SK-MEL-5 (cell line): ENCODE measurements at places on chromosomes 5 and 9. TPM values are rescaled to one million over a fixed set of nuclear protein-coding genes. Genes with fewer than 3 reads are reported as not detected.
A peak's percentile ranks its signal among the peaks of the same experiment; 100 is the strongest.

DNA sequence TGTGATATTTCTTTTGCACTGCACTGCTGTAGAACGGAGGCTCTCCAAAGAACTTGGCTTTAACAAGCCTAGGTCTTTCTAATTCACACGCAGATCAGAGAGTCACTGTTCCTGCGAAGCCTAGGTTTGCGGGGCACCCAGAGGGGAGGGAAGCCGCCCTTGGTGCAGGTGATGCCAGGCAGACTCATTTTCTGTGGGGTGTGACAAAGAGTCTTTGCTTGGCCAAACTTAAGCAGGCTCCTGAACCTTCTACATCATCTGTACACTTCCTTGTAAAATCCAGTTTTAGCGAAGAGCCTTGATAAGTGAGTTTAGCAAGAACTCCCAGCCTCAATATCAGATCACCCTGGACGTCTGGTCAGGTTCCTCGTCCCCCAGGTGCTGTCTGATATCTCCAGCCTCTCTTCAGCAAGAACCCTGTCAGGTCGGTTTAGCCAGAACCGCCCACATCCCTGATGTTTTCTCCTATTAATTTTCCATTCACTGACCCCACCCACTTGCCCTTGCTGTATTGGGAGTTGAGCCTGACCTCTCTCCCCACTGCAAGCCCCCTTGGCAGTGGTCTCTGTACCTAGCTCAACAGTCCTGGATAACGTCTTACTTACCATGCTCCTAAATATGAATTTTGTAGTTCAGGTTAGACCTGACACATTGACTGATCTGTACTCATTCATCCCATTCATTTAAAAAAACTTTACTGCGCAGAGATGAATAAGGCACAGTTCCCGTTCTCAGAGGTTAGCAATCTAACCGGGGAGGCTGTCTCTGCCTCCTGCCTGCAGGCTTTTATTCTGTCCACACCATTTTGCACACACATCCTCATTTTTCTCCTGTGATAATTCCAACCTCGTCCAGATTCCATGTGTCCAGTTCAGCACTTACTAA is 880 bp upstream of the UBAC1 start:
- no peak for DNase-seq

GRCh38 chr9:137054932-137055384 is 1.1 kb upstream of the ENTPD2 start:
- no peak for DNase-seq

- DNase-seq = no peak
These were observed 13.1 kb upstream of the CCIN start for GRCh38 chr9:36156116-36156515.

Gene MAP3K1
- total RNA-seq = 57.1 and 61.8 TPM in 2 replicates

Gene SV2C
- not detected in 2 replicates for total RNA-seq

GRCh38 chr9:84593352-84593751 is 76.2 kb upstream of the NTRK2 start:
- DNase-seq = no peak

- no peak for DNase-seq
These were observed 9.6 kb upstream of the BICD2 start for GRCh38 chr9:92774274-92774673.

GRCh38 chr5:2871282-2871681 is 119.8 kb upstream of the IRX2 start:
- no peak for DNase-seq

Gene ZNF354C
- 1.9 and 2.1 TPM in 2 replicates for total RNA-seq

DNA sequence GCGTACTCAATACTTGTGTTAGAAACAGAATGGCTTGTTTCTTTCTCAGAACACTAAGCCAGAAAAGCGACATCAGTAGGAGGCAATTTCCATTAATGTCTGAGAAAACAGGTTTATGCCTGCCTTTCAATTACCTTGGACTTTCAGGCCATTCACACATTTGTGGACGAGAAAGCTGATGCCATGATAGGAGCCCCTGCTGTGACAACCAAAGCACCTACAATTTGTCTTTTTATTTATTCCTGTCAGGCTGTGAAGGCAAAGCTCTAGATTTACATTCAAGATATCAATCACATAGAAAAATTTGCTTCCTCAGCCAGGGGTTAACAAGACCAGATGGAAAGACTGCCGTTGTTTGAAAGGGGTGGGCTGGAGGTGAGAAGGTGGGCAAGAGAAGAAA is 76.2 kb downstream of the C7 start:
- DNase-seq = no peak

- DNase-seq = no peak
These were observed 587.2 kb upstream of the SEMA6A start for GRCh38 chr5:117161718-117162335.

Gene ANKRD33B
- total RNA-seq = 1.1 and 1.3 TPM in 2 replicates

DNA sequence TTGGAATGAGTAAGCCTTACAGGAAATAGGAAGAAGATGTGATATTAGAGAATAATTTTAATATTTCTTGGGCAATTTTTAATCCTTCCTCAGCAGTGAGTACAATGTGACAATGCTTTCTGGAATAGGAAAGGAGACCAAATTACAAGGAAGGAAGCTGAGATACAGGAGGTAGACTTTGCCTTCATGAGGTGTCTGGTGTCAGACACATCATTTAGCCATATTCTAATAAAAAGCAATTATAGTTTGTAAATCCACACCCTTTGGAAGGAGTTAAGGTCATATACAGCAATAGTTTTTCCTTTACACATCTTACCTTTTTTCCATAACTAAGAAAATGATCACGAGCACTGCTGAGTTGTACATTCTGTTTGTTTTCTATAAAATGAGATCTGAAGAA is 390.4 kb downstream of the SH3GL2 start:
- no peak for DNase-seq

DNA sequence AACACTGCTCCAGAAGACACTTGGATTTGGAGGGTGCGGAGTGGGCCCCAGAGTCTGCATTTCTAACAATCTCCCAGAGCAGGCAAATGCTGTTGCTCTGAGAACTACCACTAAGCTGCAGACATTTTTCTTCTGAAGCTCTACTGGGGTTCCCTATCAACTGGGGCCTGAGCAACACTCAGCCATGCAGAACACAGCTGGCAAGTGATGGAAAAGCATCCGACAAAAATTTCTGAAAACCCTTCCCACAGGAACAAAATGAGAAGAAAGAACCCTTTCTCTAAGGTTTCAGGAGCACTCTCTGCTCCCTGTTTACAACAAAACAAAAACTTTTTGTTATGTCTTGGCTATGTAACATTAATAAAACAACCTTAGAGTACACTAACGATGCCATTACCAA is 516.9 kb downstream of the CTNND2 start:
- no peak for DNase-seq

DNA sequence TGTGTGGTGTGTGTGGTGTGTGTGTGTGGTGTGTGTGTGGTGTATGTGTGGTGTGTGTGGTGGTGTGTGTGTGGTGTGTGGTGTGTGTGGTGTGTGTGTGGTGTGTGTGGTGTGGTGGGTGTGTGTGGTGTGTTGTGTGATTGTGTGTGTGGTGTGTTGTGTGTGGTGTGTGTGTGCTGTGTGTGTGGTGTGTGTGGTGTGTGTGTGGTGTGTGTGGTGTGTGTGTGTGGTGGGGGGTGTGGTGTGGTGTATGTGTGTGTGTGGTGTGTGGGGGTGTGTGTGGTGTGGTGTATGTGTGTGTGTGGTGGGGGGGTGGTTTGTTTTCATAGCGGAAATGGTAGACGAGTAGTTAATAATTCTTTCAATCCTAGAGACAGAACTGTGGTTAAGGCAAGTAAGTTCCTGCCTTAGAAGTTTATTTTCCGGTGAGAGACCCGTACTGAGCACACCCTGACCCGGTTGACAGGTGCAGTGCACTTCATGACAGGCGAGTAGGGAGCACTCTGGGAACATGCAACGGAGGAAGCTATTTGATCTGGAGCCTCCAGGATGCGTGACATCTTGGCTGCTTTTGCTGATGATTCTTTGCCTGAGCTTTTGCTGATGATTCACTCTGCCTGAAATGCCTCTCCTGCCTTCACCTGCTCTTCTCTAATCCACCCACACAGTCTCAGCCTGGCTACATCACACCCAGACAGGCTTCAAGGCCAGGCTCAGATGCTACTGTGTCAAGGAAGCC is 21.7 kb upstream of the FAT2 start:
- DNase-seq = no peak

DNA sequence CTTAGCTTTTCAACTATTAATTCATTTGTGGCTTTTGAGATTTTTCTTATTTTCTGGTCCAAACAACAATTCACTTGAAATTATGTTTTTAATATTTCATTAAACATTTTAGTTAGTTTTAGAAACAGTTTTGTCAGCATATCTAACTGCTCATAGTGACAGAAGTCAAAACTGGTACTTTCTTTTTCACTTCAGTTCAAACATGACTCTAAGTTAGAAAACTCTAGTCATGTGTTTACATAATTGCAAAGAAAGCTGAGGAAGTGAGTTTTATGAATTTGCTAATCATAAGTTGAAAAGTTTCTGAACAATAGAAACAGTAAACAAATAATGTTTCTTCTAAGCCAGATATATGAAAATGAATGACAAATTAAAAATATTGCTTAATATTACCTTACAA is 1931.0 kb downstream of the EFNA5 start:
- no peak for DNase-seq

Gene PRLR
- 21.4 and 22.2 TPM in 2 replicates for total RNA-seq

DNA sequence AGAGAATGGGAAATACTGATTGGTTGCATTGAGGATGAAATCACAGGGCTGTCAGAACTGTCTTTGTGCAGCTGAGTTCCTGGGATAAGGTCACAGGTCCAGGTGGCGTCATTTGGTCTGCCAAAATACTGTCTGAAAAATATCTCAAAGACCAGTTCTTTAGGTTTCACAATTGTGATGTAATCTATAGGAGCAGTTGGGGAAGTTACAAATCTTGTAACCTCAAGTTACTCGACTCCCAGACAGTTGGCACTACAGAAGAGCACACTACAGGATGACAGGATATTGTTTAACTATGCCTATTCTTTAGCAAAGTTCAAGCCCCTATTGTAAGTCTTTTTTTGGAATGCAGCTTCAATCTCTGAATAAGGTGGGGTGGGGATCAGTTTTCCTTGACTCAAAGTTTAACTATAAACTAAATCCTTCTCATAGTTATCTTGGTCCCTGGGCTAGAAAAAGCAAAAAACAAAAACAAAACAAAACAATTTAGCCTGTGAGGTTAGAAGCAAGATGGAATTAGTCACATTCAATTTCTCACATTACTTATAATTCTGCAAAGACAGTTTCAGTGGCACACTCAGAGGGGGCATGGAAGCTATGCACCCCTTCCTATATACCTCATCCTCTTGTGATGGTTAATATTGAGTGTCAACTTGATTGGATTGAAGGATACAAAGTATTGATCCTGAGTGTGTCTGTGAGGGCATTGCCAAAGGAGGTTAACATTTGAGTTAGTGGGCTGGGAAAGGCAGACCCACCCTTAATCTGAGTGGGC is 276.0 kb downstream of the AUH start:
- no peak for DNase-seq

- DNase-seq = no peak
These were observed 132.3 kb downstream of the IRX2 start for GRCh38 chr5:2619216-2619615.

DNA sequence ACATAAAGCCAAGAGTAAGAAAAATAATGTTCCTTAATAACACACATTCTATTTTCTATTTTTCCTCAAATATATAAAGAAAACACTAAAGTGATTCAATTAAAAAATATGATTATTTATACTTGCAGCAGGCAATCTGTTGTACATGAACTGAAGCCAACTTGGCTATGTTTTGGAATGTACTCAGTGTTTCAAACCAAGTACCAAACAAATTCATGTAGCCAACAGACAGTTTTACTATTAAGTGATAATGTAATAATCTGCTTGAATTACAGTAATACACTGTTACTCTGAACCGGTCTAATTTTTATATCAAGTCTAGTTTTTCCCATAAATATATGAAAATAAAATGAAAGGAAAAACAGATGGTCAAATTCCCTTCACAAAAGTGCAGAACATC is 58.0 kb downstream of the CEP120 start:
- no peak for DNase-seq

Gene CDKN2AIPNL
- total RNA-seq = 39.1 and 43.6 TPM in 2 replicates

DNA sequence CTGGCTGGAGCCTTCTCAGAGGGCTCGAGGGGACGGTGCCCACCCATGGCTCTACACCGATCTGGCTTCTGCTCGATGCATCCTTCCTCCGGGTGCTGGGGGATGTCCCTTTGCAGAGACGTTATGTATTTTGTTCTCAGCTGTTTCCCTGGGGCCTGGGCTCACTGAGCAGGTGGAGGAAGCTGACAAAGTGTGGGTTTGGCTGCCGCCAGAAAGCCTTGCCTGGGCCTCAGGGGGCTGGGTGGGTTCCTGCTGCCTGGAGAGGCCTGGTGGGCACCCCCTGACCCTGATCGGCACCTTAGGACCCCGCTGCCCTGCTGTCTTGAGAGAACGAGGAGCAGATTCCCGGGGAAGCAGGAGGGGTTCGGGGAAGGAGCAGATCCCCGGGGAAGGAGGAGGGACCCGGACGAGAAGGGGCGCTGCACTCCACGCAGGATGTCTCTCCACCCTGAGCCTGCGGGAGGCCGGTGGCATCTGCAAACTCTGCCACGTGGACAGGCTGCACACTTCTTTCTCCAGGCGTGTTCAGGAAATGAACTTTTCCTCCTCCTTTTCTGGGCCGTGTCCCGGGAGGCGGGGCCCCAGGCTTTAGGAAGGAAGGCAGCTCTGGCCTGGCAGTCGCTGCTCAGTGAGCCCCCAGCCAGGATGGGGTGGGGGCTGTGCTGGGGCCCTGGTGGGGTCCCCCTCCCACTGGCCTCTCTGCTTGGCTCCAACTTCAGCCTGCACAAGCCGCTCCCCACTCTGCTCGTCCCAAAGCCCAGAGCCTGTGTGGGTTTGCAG is 148.9 kb downstream of the RXRA start:
- no peak for DNase-seq

DNA sequence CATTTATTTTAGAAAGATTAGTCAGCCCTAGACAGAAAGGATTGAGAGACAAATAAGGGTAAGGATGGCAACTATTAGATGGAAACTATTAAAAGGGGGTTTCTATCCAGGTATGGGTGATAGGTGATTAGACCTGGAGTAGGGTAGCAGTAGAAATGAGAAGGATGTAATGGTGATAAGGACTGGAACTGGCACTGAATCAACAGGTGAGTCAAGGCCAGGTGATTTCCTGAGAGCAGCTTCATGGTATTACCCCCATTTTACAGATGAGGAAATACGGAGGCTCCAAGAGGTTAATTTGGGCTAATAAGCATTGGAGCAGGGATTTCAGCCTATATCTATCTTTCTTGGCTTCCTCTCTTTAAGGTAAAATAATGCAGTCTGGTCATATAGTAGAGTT is 55.7 kb downstream of the CAST start:
- DNase-seq = no peak

- DNase-seq = no peak
These were observed 49.5 kb downstream of the ST8SIA4 start for GRCh38 chr5:100853582-100853981.

Gene SOWAHA
- not detected in 2 replicates for total RNA-seq

DNA sequence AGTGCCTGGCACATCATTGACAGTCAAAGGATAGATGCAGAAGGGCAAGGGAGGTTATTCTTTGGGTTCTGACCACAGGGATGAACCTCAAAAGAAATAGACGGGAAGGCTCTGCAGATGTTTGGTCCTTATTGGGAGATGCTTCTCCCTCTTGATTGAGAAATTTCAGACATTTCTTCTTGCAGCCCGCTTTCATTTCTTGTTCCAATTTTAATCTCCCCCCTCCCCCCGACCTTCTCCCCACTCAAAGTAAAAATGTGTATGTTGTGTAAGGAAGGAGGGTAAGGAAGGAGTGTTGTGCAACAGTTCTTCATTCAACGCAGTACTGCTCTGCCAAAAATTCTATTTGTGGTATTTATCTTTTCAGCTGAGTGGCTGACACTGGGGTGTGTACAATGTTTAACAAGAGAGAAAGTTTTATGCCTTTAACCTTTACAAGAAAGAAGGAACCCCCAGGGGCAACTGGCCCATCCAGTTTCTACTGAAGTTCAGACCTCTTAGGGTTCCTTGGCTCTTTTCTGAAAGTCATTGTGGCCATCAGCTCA is 46.3 kb upstream of the TNFSF15 start:
- no peak for DNase-seq

Gene QRFP
- total RNA-seq = not detected in 2 replicates

- DNase-seq = peak; percentile 27
These were observed 380.4 kb downstream of the PTPRD start for GRCh38 chr9:10232352-10232930.
